NCI-H1092 treated with DMSO at 0.1 percent for 48 hours (cell line): ENCODE measurements at places on chromosomes 6 and 20.

DNA sequence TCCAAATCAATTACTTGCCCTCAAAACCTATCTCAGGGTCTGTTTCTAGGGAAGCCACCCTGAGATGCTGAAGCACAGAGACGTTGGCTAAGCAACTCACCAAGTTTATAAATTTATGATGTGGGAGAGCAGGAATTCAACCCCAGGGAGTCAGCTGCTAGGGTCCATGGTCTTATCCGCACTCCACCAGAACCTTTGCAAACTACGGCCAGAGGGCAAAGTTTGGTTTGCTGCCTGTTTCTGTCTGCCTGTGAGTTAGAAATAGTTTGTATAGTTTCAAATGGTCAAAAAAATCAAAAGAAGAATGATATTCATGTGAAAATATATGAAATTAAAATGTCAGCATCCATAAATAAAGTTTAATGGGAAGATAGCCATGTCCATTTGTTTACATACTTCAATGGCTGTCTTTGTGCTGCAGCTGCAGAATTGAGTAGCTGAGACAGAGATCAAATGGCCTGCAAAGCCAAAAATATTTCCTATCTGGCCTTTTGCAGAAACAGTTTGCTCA is 83.7 kb upstream of the ZFP64 start:
- no peak for DNase-seq

DNA sequence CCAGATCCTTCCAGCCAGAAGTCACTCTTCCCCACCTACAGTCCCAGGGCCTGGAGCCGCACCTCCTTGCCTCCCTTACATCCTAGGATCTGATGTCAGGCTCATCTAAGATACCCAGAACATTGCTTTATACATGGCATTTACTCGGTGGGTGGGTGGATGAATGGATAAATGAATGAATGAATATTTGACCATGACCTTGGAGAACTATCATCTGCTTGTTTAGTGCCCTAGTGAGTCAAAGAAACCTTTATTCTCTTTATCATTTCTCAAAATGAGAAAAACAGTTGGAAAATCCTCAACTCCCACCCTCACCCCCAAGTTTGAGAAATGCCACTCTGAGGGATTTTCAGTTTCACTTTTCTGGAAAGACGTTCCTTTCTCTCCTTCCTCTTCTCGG is 56.0 kb downstream of the DAAM2 start:
- DNase-seq: no peak

- no peak for DNase-seq
Observed at GRCh38 chr6:29747688-29748250, 24.5 kb downstream of the HLA-F start.

DNA sequence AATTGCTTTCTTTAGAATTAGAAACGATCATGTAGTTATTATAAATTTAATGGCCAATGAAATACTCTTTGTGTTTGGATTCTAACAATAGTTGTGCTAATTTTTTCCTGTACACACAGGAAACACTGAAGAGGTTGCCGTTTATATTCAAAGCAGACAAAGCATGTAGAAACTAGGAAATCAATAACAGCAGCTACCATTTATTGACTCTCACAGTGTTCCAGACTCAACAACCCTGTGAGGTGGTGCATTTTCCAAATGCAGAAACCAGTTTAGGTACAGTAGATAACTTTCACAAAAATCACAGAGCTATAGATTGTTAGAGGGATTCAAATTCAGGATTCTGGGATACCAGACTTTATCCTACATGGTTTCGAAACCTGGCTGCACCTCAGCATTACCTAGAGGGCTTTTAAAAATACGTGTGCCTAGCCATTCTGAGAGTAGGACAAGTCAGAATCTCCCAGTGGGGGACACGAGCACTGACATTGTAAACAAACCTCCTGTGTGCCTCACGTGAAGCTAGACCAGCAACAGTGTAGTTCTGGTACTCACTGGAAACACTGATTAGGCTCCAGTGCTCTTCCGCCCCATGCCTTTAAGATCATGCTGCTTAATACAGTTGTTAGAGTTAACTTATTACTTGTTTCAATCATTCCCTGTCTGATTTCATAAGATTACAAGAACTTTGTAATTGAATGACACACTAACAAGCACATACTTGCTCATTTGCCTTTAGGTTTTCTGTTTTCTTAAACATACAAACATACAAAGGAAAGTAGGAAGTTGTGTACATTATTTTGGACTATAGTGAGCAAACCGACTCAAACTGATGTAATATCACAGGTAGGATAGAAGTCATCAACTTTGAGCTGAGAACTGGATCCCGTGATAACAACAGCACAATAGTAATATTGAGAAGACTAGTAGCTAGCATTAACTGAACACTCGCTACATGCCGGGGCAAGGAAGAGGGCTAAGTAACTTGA is 65.8 kb downstream of the MAP3K4 start:
- DNase-seq: peak; percentile 30

GRCh38 chr6:112833581-112834131 is 486.5 kb downstream of the RFPL4B start:
- no peak for DNase-seq

DNA sequence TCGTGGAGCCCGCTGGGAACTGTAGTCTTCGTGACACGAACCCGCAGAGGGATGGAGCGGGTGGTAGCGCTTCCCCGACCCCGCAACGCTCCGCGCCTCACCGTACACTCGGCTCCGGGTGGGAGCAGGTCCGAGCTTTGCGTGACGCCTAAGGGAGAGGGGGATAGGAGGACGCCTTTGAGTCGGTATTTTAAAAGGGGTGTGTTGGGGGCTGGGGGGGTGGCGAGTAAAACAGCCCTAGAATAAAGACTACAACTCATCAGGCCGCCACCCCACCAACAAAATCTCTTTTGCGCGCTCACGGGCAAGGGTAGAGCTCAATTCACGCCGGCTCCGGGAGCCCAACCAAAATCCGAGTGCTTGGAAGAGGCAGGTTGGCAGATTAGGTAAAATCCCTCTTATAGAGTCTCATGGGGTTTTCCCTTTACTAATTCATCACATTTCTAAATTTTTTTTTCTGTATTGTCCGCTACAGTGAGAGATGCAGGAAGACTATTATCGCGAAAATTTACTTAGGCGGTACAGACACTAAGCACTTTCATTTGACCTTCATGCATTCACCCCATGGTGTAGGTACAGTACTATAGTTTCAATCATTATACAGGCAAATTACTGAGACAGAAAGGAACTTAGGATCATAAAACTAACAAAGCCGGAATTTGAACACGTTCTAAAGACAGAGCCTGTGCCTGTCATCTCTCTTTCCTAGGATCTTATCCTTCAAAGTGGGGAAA is 706 bp upstream of the SNX14 start:
- DNase-seq: peak; percentile 43

- DNase-seq: no peak
Observed at GRCh38 chr6:35298625-35299140, 1.1 kb downstream of the DEF6 start.

DNA sequence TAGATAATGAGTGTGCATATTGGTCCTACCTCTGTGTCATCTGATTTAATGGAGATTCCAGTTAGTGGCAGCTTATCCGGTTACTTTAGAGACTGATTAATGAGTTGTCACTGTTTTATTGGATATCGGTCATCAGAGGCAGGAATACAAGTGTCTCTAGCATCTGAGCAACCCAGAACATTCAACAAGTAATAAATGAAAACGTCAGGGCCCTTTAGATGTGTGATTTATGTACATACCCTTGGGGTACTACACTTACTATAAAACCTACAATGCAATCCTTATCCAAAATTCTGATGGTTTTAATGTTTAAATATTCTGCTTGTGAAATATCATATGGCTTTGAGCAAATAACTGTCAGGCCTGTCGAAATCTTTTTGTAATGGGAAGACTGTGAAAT is 1117.9 kb upstream of the FLRT3 start:
- DNase-seq: no peak

GRCh38 chr6:52759085-52759484 is 4.2 kb downstream of the GSTA2 start:
- DNase-seq: no peak

GRCh38 chr6:37129566-37129965 is 40.4 kb upstream of the PIM1 start:
- DNase-seq: no peak

- no peak for DNase-seq
Observed at GRCh38 chr6:31246051-31246521, 25.8 kb downstream of the HLA-C start.

DNA sequence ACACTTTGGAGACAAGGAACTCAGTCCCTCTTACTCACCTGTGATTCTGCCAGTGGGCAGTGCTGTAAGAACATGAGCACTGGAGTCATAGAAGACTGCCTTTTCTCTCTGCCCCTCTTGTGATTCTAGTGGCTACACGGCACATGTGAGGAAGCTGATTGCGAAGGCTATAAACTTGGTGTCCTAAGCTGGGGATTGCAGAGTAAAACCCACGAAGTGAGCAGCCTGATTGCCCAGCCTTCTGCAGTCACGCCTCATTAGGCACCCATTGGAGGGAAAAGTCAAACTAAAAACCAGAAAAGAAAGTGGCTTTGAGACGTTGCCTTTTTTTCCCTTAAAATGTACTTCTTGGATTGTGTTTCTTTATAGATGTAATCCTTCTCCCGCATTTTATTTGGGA is 748.4 kb upstream of the CHD6 start:
- peak; percentile 4 for DNase-seq

GRCh38 chr6:169449221-169449620 is 195.6 kb upstream of the THBS2 start:
- no peak for DNase-seq

GRCh38 chr6:166004471-166004870 is 163.2 kb downstream of the TBXT start:
- DNase-seq: no peak

- DNase-seq: no peak
Observed at GRCh38 chr20:32077190-32077589, 25.1 kb downstream of the HCK start.

DNA sequence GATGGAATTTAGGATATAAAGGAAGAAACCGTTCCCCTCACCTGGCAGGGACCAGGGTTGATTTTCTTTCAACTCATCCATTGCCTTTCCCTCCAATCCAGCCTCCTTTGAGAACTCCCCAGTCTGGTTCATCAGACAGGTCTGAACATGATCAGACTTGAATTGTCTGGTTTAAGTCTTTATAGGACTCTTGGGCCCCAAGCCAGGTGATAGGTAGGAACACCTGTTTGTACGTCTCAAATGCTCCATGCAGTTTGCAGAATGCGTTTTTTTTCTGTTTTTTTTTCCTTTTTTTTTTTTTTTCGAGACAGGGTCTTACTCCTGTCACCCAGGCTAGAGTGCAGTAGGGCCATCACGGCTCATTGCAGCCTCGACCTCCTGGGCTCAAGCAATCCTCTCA is 4.1 kb upstream of the CEP250 start:
- no peak for DNase-seq

GRCh38 chr20:20360464-20360863 is 7.4 kb upstream of the INSM1 start:
- DNase-seq: peak; percentile 83

DNA sequence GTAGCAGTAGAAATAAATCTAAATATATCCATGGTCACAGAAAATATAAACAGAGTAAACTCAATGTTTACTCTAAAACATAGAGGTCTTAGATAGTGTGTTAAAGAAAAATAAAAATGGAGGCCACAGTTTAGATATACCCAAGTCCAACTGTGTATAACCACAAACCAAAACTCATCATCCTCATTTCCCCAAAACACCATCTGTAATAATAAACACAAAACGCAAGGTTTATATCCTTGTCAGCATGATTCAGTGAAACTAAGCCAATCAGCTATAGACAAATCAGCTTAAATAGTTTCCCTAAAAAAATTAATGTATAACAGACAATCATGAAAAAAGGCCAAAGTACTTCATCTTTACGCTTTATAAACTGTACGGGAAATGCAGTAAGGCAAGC is 2.7 kb upstream of the HACE1 start:
- DNase-seq: no peak

DNA sequence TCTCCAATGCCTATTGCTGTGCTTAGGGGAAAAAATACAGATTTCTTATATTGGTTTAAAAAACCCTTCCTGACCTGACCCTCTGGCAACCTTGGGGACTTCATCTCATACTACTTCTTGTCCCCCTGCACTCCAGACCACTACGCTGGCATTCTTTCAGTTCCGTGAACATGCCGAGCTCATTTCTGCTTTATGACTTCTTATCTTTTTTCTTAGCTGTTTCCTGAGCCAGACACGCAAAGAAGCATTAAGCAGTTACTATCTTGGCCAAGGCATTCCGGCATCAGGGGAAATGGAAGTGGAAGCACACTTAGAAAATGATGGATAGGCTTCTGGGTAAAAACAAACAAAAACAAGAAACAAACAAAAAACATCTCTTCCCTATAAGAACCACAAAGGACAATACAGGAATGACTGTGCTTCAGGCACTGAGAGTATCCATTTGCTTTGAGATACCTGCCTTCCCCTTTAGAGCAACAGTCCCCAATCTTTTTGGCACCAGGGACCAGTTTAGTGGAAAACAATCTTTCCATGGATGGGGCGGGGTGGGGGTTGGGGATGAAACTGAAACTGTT is 4.4 kb upstream of the CCDC28A start:
- no peak for DNase-seq

DNA sequence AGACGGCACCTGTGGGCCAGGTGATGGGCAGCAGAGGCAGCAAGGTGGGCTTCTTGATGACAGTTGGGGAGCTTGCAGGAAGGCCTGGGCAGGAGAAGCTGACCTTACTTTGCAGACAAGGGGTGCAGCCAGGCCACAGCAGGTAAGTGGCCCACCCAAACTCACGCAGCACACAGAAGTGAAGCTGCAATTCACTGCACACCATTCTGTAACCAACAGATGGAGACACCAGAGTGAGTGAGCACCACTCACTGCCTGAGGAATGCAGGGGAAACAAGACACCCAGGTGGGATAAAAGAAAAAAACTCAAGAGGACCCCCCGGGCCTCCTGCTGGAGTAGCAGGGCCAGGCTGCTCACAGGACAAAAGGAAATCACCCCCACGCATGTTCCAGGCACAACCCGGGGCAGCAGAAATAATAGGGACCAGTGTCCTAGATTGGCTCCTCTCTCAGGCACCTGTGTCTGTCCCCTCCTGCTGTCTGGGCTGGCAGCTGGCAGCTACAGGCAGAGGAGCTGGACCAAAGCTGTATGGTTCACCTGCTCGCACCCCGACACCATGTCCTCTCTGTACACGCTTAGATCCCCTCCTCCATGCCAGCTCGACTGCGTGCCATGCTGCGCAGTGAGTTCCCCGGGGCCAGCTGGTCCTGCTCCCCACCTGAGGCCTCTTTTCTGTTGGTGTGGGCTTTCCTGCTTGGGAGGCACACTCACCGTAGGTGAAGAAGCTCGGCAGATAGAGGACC is 4.9 kb downstream of the MTCH1 start:
- peak; percentile 41 for DNase-seq

DNA sequence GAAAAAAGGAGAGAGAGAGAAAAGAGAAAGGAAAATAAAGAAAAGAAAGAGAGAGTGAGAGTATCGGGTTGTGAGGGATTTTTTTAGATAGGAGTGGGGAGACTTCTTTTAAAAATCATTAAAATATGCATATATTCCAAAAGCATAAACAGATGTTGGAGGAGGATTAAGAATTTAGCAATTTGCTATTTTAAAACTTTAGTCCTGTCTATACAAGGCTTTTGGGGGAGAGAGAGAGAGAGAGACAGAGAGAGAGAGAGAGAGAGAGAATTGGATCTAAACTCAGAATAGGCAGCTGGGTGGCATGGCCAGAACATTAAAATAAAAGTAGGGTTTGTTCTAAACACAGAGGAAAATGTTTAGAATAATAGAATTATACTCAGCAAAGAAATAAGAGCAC is 72.1 kb downstream of the SOD2 start:
- no peak for DNase-seq
